Foreskin keratinocyte (primary cell): ENCODE measurements at places on chromosomes 16 and 17.

DNA sequence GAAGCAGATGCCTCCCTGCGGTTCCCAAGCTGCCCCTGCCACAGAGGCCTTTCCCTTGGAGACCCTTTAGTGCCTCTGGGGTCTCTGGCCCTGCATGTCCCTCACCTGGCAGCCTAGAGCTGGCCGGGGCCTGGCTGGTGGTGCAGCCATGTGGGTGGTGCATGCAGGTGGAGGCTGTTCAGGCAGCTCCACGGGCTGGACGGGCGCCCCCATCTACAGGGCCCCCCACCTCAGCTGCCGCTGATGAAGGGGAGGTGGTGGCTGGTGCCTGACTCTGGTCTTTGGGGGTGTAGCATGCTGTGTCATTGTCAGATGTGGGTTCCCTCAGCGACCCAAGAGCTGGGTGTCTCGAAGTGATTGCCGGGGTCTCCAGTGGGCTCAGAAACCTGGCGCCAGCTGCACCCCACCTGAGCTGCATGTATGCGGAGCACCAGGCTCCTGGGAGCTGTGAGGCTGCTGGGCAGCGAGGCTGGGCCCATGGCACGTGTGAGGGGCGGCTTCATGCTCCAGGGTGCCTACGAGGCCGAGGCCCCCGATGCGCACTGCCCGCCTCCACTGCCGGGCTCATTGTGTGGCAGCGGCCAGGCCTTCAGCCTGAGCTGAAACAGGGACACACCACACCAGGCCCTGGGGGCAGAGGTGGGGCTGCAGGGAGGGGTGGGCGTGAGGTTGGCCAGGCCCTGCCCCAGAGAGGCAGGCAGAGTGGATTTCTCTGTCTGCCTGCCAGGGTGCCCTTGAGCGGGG is 57.0 kb downstream of the BAIAP2 start:
- DNase-seq: no peak

- DNase-seq: no peak
Observed at GRCh38 chr16:21179126-21179982, 20.9 kb downstream of the LDAF1 start.

DNA sequence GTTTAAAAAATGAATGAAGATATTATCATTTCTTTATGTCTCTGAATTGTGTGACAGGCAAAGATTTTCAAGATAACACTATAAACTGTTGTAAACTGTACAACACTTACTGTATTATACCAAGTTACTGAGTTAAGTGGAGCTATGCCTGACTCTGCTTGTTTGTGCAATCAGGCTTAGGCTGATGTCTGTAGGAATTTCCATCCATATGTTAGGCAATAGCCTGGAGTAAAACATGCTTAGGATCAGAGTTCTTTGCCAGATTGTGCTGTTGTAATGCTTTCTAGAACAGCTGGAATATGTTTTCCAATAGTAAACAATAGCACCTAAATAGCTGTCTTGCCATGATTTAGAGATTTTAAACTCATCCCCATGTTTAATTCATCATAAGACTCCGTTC is 1496.7 kb downstream of the CDH11 start:
- DNase-seq: peak; percentile 11

DNA sequence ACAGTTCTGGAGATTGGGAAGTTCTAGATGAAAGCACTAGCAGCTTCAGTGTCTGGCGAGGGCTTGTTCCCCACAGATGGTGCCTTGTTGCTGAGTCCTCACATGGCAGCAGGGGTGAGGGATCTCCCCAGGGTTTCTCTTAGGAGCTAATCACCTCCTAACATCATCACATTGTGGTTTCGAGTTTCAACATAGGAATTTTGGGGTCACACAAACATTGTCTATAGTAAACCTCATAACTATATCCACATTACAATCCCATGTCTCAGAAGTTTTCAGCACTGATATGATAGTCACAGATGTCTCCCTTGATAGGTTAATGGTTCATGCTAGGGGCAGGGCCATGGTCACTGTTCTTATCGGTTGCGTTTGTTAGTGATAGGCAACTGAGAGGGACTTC is 13.8 kb downstream of the CLUAP1 start:
- DNase-seq: no peak

DNA sequence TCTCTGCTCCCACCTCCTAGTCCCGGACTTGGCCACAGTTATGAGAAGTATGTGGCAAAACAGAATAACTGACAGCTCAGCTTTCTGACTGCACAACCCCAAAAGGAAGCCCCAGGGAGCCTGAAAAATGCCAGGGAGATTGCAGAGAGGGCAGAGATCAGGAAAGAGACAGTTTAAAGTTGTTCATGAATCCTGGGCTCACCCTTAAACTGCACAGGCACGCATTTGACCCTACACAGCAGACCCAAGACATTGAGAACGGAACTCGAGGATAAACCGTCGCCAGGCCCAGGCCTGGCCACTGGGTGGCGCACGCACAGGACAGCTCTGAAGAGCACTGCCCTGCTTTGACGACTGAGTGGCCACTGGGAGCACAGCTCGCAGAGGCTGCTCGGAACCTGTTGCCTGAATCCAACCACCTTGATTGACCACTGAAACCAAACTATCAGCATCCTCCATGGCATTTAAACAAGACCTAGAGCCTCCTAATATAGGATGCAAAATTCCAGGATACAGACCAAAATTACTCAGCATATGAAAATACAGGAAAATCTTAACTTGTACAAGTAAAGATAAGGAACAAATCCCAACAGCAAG is 114.0 kb downstream of the C16orf95 start:
- peak; percentile 31 for DNase-seq

DNA sequence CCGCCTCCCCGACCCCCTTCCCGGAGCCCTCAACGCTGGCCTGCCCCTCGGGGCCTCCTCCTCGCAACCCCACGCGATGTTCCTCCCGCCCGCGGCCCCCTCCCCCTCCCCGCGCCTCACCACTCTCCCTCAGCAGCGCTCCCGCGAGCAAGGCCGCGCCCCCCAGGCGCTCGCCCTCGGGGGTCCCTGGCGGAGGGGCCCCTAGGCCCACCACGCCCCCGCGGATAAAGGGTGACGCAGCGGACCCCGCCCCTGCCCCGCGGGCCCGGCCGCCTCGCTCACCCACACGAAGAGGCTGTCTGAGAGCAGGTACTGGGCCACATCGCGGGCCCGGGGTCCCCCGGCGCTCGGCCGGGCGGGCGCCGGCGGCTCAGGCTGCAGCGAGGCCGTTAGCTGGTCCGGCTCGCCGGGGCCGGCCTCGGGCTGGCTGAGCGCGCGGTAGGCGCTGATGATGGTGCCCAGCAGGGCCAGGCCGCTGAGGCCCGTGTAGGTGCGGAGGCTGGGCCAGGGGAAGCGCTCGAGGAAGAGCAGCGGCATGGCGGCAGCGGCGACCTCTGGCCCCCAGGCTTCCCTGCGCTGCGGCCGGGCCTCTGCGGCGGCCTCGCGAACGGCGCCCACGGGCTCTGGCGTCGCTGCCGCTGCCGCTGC is 430 bp downstream of the AMFR start:
- no peak for DNase-seq

- DNase-seq: peak; percentile 47
Observed at GRCh38 chr17:55513885-55514590, 2.8 kb upstream of the SMIM36 start.

DNA sequence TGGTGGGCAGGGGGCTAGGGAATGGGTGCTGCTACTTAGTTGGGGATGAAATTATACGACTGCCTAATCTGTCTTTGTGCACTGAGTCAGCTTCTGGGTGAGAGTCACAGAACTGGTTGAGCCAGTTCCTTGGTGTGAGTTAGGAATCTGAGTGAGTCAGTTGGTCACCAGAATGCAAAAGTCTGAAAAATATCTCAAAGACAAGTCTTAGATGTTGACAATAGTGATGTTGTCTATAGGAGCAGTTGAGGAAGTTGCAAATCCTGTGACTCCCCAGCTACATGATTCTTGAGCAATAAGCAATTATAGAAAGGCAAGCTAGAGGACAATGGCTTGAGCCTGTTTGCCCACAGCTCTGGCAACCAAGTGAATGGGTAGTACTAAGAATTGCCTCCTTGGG is 399.2 kb downstream of the CNTNAP4 start:
- peak; percentile 62 for DNase-seq

GRCh38 chr17:6426356-6427101 is 8.4 kb downstream of the AIPL1 start:
- DNase-seq: no peak

DNA sequence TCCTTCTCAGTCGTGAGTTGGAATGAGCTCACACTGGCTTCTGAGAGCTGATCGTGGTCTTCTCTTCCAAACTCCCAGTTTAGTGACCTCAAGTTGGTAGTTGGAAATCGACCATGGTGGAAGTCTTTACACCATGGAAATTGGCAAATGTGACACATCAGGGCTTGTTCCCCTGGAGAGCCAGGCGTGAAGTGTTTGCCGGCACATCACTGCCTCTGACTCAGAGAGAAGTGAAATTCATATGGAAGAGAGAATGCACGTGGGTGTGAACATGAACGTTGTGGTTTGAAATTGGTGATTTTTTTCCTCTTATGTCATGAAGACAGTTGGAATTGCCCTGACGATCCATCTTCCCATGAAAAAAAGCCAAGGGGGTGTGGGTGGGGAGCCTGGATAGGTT is 47.4 kb downstream of the AXIN2 start:
- peak; percentile 49 for DNase-seq

- no peak for DNase-seq
Observed at GRCh38 chr17:49835472-49835871, 12.4 kb downstream of the TAC4 start.

DNA sequence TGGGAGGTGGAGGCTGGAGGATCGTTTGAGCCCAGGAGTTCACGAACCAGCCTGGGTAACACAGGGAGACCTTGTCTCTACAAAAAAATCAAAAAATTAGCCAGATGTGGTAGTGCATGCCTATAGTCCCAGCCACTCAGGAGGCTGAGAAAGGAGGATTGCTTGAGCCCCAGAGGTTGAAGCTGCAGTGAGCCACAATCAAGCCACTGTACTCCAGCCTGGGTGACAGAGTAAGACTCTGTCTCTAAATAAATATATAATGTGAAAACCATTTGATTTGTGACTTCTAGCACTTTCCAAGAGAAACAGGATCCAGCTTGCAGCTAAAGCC is 459.1 kb downstream of the SOX9 start:
- no peak for DNase-seq

DNA sequence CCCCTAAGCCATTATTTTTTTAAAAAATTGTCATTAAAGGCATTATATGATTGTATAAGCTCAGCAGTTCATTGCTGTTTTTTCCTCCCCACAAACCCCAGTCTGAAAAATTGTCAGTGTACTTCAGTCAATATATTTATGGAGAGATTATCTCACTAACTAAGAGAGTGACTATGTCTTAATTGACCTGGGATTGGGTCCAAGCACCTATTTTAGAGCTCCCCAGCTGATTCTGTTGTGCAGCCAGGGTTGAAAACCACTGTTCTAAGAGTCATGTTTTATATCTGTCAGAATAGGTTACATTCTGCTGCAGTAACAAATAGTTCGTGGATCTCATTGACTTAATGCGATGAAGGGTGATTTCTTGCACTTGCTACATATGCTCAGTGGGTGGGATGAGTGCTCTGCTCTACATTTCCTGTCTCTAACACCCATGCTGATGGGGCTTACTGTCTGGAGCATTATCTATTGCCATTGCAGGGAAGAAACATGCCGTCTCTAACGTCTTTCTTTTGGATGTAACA is 171.2 kb upstream of the MPHOSPH6 start:
- no peak for DNase-seq

GRCh38 chr17:54813896-54814295 is 86.8 kb upstream of the TOM1L1 start:
- no peak for DNase-seq

DNA sequence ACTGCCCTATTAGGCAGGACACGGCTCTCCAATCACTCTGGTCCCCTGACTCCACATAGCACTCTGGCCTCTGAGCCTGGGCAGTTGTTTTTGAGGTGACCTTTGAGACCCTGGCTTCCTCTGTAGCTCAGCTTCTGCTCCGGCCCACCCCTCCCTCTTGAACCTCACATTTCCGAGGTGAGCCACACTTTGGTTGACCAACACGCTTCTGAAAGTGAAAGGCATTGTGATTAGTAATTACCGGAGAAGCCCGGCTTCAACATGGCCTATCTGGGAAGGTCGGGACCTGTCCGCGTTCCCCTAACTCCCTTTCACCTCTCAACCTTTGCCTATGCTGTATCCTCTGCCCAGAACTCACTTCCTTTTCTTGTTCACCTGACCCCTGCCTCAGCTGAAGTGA is 10.3 kb upstream of the ITGAX start:
- no peak for DNase-seq

DNA sequence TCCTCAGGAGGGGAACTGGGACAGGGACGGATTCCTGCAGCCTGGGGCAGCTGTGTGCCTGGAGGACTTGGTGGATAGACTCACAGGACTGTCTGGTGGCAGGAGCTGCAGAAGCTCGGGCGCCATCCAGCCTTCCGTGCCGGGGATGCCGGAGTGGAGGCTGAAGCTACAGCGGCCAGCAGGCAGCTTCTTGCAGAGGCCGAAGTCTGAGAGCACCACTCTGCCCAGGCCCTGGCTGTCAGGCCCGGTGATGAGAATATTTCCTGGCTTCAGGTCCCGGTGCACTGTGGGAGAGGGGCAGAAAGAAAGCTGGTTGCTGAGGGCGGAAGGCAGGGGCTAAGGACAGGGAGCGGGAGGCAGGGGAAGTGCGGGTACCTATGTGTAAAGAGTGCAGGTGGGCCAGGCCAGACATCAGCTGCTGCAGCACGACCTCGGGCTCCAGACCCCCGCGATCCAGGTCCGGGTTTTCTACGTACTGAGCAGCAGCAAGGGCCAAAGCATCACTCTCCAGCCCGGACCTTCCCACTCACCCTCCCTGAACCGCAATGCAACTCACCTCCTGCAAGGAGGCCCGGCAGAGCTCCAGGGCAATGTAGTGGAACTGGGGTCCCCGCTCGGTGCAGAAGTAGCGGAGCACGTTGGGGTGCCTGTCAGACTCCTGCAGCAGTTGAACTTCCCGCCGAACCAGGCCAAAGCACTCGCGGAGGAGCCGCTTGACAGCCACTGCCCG is 16.1 kb downstream of the PLK1 start:
- no peak for DNase-seq

- DNase-seq: no peak
Observed at GRCh38 chr17:82837586-82838320, 2.1 kb downstream of the ZNF750 start.

DNA sequence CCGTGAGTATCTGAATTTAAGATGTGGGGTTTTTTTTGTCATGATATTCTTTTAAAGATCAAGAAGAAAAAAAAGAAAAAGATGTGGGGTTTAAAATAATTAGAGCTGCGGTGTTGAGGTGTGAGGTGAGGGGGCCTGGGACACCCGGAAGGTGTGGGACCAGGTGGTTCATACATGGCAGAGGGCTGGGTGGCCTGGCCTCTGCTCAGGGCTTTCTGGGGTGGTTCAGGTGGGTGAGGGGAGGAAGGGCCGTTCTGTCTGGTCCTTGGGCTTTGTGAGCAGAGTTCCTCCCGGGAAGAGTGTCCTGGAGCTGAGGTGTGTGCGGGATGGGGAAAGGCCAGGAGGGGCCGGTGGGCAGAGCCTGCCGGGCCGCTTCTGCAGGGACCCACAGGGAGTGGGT is 5.0 kb downstream of the PRSS27 start:
- DNase-seq: no peak

- no peak for DNase-seq
Observed at GRCh38 chr16:8888951-8889892, 7.1 kb downstream of the LITAFD start.

DNA sequence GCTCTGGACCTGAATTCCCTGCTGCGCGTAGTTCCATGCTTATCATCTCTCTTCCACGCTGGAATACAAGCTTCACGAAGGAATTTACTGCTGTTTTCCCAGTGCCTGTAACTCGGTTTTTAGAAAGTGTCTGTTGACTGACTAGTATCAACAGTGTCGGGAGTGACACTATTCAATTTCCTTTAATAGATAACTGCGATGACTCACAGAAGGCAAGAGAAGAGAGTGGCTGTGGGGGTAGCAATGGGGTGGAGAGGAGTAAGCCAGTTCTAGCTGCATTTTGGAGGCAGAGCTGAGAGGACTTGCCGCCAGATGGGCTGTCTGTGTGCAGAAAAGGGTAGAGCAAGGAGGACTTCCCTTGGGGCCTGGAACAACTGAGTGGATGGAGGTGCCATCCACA is 25.2 kb downstream of the B4GALNT2 start:
- no peak for DNase-seq
